Neural progenitor cell (in vitro differentiated cells): ENCODE measurements at places on chromosomes 4 and X.
A peak's percentile ranks its signal among the peaks of the same experiment; 100 is the strongest.

GRCh38 chr4:6527259-6527658 lies 47.7 kb upstream of the MAN2B2 start:
- DNase-seq: no peak

- DNase-seq: no peak
Observed at GRCh38 chrX:77444545-77444944, 2.6 kb upstream of the FGF16 start.

GRCh38 chrX:9311421-9312160 lies 153.3 kb upstream of the TBL1X start:
- DNase-seq: no peak

GRCh38 chr4:12123707-12124106 lies 695.0 kb upstream of the HS3ST1 start:
- no peak for DNase-seq

DNA sequence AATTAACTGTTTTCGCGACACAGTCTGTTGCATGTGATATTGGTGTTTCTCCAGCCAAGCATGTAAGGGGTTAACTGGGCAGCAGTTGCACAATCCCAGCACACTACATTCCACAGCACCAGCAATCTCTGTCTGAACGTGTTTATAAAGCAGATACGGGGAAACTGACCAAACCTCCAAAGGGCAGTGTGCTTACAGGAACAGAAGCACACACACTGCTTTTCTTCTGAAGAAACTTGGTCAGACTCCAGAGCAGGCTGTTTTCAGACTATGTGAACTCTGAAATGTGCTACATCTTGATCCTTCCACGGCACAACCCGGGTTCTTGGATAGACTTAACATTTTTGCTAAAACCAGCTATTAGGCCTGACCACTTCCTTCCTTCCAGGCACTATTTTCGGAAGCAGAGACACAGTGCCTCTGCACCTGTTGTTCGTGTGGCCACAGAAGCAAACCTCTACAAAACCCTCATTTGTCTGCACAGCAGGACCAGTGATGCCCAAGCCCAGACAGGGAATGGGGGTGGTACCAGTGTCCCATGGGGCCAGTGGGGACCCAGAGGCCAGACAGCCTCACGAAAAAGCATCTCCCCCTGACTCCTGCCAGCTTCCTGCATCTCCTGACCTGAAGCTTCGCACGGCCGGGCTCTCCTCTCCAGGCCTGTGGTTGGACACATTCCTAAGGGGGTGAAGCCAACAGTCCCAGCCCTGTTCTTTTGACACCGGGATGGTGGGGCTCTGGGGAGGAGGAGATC lies 90.1 kb downstream of the IRF2 start:
- DNase-seq: peak; percentile 27

GRCh38 chr4:166816890-166817289 lies 417.4 kb downstream of the SPOCK3 start:
- DNase-seq: no peak

DNA sequence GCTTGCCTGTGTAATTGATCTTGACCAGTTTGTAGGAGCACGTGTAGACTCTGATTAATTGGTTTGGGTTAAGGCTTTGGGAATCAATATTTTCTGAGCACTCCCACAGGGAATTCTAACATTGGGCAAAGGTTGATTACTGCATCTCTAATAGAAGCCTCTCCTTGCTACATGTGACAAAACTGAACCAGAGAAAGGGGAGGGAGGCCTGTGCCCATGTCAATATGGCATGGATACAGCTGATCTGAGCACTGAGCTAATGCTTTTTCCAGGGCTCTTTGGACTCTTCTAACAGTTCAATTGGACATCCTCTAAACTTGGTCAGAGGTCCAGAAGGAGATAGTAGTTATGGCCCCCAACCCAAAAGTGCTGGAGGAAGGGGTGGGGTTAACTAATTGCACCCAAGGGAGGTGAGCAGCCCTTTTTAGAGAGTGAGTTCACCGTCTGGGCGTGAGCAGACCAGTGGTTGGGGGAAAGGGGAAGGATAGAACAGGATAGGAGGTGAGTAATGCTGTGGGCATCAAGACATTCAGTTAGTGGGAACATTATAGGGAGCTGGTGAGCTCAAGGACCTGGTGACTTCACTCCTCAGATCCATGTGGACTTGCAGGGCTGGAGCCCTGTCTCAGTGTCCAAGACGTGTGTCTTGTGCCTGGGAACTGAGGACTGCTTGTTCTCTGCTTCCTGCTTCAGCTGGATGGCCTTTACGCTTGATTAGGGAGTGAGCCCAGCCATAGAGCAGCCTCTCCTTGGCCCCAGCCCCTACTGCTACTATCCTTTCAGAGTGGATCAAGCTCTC lies 22.8 kb downstream of the MSN start:
- DNase-seq: no peak

- no peak for DNase-seq
Observed at GRCh38 chr4:25346913-25347312, 30.1 kb upstream of the ANAPC4 start.

- no peak for DNase-seq
Observed at GRCh38 chr4:111483375-111484169, 661.7 kb upstream of the FAM241A start.

GRCh38 chrX:71912156-71912555 lies 1.5 kb downstream of the NHSL2 start:
- peak; percentile 4 for DNase-seq

DNA sequence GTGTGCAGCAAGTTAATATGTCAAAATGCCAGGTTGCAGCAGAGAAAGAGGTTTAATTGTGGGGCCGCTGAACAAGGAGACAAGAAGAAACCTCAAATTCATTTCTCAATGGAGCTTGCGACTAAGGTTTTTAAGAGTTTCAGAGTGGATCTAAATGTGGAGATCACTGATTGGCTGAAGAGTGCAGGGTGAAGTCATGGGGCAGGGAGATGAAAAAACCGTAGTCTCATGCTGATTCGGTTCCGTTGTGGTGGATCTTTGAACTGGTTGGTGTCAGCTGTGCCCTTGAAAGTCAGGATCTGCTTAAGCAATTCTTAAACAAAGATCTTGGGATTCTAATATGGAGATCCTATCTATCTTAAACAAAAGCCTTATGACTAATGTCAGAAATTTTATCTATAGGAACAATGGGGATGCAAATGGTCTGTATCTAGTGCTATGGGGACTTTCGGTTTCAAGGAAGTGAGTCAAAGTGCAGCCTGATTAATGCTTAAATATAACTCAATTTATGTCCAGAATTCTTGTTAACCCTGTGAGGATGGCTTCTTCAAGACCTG lies 173.9 kb upstream of the CENPE start:
- no peak for DNase-seq

GRCh38 chr4:19239565-19239964 lies 1012.1 kb upstream of the SLIT2 start:
- DNase-seq: no peak

DNA sequence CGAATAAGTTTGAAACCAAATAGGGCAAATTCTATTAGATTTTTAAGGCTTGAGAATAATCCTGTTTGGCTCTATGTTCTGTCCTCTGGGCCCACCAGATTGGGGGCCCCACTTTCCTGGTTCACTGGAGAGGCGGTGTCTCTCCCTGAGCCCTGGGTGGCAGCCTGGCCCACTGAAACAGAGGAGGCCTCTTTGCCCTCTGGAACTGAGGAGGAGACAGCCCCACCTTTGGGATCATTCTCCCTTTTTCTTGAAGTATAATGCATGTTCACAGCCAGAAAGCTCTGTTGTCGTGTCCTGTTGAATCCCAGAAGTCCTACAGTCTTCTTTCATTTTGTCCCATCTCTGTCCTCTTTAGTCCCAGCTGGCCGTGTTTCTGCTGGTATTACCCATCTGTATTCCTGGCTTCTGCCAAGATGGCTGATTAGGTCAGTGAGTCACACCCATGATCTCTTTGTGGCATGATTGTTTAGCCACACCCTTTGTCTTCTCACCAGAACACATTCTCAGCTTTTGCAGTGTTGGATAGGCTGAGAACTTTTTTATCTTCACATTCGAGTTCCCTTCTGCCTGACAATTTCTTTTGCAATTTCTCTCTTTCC lies 8.1 kb upstream of the TBC1D25 start:
- DNase-seq: no peak

DNA sequence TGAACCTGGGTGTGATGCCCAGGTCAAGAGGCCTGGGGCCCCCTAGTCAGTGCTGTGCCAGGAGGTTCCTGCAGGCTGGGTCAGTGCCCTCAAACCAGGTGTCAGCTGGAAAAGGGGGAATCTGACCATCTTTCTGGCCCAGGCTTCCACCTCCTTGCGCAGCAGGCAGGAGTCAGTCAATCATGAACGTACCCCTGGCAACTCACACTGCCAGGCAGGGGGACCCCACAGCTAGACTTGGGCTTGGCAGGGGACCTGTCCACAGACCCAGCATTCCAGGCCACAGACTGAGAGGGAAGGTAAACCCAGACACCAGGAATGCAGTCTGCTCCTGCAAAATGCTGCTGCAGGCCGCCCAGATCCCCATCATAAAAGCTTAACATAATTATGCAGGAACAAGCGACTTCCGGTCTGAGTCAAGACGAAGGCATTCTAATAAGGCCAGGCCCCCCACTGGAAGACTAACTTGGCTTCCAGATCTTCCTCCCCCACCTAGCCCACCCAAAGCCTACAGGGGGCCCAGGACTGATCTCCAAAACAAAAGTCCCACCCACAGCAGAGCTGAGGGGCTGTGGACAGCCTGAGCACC lies 156.3 kb downstream of the BCOR start:
- peak; percentile 11 for DNase-seq

DNA sequence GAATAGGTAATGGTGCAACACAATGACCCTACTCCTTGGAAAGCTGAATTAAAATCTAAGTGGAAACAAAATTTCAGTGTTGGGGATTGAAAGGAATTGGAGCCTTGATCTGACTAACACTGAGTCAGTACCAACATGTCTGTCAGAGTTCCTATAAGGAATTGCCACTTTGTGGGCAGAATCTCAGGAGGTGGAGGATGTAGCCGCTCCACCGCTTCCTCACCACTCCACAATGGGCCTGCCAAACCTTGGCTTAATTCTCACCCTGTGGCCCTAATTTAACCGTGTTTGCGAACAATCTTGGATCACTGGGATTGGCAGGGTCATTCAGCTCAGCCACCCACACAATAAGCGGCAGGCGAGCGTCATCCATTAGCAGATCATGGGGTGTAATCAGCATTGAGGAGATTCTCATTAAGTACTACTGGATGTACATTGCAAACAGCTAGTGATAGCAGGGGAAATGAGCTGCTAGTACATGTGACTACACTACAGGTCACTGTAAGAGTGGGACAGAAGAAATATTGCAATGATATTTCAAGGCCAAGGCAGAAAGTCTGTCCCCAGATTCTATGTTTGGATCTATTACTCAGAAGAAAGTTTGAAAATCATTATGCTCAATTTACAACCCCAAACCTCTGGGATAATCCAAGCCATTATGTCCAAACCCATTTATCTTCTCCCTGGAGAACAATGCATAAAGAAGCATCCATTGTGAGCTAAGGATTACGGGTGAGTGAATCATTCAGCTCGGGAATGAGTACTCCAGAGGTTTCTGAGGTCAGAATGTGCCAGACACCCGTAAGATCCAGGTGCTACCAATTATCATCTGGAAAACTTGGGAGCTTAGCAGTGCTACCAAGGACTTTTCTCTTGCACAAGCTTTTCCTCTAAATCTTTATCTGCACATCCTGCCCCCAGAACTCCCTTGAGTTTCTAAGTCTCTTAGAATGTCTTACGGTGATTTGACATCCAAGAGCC lies 5.8 kb downstream of the SRPX start:
- no peak for DNase-seq

- no peak for DNase-seq
Observed at GRCh38 chr4:101693842-101694398, 96.6 kb upstream of the BANK1 start.

DNA sequence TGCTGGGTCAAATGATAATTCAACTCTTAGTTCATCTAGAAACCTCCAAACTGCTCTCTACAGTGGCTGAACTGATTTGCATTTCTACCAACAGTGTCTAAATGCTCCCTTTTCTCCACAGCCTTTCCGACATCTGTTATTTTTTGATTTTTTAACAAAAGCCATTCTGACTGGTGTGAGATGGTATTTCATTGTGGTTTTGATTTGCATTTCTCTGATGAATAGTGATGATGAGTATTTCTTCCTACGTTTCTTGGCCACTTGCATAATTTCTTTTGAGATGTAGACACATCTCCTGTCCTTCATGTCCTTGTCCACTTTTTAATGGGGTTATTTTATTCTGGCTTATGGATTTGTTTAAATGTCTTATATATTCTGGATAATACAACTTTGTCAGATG lies 298.2 kb upstream of the ARSJ start:
- no peak for DNase-seq

GRCh38 chr4:117777721-117778120 lies 256.6 kb upstream of the NDST3 start:
- DNase-seq: no peak

GRCh38 chr4:89245459-89245858 lies 62.1 kb downstream of the GPRIN3 start:
- no peak for DNase-seq

DNA sequence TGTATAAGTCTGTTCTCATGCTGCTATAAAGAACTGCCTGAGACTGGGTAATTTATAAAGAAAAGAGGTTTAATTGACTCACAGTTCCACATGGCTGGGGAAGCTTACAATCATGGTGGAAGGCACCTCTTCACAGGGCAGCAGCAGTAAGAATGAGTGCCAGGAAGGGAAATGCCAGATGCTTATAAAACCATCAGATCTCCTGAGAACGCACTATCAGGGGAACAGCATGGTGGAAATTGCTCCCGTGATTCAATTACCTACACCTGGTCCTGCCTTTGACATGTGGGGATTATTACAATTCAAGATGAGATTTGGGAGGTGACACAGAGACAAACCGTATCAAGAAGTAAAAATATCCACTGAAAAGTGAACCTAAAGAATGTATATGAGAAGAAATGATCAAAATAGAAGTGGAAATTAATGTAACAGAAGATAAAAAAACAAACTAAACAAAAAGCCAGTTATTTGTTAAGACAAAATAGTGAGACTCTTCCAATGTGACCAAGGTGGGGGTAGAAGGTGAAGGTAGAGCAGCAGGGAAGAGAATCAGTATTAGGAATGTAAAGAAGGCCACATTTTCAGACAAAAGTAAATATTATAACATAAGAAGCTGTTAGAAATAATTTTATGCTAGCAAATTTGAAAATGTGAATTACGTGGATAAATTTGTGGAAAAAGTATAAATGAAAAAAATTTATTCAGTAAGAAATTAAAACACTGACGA lies 372.9 kb downstream of the NKX6-1 start:
- no peak for DNase-seq

DNA sequence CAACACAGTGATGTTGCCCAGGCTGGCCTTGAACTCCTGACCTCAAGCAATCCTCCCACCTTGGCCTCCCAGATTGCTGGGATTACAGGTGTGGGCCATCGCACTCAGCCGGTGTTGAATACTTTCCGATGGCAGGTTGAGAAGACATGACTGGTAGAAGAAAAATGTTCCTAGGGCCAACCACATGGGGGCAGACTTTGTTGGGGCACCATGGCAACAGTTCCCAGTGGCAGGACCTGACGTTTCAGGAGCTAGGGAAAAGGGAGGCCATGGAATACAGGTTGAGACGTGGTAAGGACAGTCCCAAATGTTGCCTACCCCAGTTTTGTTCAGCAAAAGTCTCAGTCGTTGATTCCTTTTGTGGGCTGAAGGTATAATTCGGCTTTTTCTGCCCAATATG lies 134.6 kb downstream of the ASMT start:
- no peak for DNase-seq

GRCh38 chrX:153723351-153724251 lies 586 bp downstream of the BCAP31 start:
- DNase-seq: peak; percentile 70

- DNase-seq: no peak
Observed at GRCh38 chr4:64341711-64342110, 67.5 kb downstream of the TECRL start.
